Memory B cell (primary cell): ENCODE measurements at places on chromosomes 13 and 19.

GRCh38 chr19:11570039-11570462 lies 7.4 kb downstream of the ACP5 start:
- DNase-seq = no peak

GRCh38 chr13:39245688-39246087 lies 207.4 kb downstream of the NHLRC3 start:
- DNase-seq = no peak

- DNase-seq = no peak
These were observed 159.0 kb upstream of the IRS2 start for GRCh38 chr13:109945206-109945960.

- peak; percentile 20 for DNase-seq
These were observed 689 bp downstream of the DCUN1D2 start for GRCh38 chr13:113489549-113490495.

DNA sequence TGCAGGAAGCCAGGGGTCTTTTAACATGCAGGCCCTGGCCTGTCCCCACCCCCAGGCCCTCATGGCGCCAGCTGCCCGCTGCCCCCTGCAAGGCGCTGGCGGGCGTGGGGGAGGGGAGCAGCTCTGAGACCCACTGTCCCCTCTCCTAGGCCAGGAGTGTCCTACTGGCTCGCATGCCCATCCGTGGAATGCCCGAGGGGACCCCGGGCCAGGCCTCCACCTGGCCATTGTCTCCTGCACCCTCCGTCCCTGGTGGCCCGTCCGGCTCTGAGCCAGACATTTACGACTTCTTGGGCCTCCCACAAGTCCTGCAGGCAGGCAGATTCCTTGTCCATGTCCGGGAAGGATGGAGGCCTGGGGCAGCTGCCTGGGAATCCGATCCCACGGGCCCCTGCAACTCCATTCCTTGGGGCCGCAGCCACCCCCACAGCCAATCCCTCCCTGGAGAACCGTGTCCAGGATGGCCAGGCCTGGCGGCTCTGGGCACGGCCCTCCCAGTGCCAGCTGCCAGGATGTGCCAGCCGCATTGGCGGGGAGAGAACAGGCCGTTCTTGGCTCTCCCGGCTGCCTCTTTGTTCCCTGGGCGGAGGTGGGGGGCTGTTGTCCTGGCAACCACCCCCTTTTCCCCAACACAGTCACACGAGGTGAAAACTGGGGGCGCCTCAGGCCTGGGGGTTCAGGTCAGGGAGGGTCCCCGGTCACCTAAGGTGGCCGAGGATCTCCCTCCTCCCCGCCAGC lies 10.5 kb upstream of the PLIN3 start:
- no peak for DNase-seq

DNA sequence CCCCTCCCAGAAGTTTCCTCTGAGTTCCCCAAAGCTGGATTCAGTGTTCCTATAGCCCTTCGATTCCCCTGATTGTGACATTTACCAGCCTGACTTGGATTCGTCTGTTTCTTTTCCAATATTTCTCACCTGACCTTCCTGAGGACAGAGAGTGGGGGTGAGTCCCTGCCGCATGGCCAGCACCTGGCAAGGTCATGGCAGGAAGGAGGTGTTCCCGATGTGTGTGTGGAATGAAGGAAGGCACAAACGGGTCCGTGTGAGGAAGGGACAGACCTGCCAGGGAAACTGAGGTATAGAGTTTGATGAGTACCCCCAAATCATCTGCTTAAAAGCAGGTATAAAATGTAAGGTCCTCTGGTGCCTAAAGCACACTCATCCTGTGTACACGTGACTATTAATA lies 3.3 kb downstream of the COL4A1 start:
- no peak for DNase-seq

DNA sequence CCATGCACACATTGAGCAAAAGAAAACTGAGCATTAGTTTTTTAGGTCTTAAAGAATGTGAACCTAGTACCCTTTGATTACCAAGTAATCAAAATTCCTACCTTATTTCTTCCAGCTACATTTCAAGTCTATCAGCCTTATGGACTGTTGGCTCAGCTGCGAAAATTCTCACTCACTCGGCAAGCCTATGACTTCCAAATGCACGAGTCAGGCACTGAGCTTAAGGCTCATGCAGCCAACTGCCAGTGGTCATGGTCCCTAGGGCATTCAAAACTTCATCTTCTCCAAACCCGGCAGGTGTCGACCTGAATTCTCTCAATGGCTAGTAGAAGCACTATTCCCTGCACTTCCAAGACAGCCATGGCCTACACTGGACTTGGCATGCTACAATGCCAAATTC lies 41.2 kb downstream of the RUBCNL start:
- DNase-seq = no peak

- peak; percentile 12 for DNase-seq
These were observed 8.4 kb upstream of the PRR19 start for GRCh38 chr19:42293540-42293939.

DNA sequence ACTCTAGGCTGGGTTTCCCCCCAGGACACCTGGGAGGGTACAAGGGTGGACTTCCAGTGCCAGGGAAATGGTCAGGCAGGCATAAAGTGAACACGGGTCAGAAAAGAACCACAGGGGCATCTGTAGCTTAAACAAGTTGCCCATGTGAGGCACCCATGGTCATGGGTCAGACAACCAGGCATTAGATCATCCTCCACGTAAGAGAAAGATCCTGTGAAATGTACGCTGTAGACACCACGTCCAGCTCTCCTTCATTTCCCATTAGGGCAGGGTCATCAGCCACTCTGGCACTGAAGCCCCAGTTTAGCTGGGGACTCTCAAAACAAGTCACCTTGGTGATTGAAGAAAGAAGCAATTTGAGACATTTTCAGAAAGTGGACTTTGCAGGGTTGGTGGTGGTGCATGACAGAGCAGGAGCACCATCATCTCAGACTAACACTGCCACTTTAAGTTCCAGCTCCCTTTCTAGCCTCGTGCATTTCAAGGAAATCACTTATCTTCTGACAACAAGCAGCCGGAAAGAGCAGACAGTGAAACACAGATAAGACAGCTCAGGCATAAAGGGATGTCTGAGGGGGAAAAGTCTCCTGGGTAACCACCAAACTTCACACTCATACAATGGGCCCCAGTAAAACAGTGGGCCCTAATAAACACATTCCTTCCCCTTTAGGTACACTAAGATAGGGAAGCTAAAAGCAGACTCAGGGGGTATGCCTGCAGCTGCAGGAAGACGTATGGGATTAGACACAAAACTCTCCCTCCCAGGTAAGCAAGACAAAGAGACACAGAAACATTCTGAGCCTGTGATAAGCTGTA lies 16.1 kb upstream of the SIGLEC6 start:
- no peak for DNase-seq

DNA sequence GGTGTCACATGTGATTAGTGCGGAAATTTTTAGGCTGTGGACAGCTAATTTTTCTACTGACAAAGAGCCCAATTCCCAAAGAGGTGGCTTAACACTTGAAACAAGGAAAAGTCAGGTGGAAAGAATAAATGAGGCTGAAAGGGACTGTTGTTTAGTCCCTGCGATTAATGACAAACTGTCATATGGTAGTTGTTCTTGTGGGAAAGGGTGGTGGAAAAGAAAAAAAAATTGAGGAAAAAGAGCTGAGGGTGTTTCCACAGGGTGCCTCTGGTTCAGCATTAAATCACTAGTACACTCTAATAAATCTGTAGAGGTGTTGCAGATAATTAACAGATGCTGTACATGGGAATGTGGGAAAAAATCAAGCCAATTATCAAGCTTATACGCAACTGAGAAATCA lies 300.7 kb downstream of the DNAJC15 start:
- no peak for DNase-seq

- no peak for DNase-seq
These were observed 194.0 kb downstream of the NDFIP2 start for GRCh38 chr13:79674765-79675515.

DNA sequence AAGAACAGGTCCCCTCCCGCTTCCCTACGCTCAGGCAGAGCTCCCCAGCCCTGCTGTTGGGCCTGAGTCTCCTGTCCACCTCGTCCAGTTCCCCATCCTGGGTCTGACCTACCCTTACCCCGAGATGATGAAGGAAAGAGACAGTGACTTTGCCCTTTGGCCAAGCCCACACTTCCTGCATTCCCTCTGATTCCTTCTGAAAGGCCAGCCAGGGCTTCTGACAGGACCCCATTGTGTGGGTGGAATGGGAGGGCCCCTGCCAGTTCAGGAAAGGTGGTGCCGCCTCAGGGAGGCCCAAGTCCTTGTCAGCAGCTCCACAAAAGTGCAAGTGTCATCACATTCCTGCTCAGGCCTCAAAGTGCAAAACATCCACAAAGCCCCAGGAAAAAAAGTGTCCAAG lies 177.8 kb downstream of the PAN3 start:
- no peak for DNase-seq

- DNase-seq = no peak
These were observed 219.0 kb downstream of the COG6 start for GRCh38 chr13:39874331-39875053.

- no peak for DNase-seq
These were observed 699 bp downstream of the RCBTB2 start for GRCh38 chr13:48532256-48532505.

GRCh38 chr19:21321996-21322395 lies 7.2 kb downstream of the ZNF708 start:
- no peak for DNase-seq

GRCh38 chr13:36297366-36298338 lies at the start of gene CCDC169:
Gene CCDC169, minus strand, starts transcription at chr13:36297814. Its CDS starts 95 bp downstream, at chr13:36297719.
- peak; percentile 50 for DNase-seq

GRCh38 chr13:111449041-111449440 lies 128.6 kb downstream of the TEX29 start:
- no peak for DNase-seq

DNA sequence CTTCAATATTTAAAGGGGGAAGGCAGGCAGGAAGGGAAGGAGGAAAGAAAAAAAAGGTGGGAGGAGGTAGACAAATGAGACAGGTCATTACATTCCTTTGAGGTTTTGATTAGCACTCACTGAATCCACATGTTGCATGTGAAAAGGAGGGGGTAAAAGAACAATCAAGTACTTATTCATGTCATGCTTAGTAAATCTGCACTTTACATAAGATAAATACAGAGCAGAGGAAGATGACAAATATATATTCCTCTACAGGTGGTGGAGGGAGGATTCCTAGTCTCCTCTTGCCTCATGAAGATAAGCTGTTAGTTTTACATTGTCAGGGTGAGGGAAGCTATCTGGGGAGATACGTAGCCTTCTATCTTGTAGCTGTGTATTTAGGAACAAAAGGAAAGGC lies 1645.4 kb upstream of the SPRY2 start:
- DNase-seq = no peak

GRCh38 chr19:39104186-39104596 lies 20.0 kb downstream of the ACP7 start:
- DNase-seq = no peak

DNA sequence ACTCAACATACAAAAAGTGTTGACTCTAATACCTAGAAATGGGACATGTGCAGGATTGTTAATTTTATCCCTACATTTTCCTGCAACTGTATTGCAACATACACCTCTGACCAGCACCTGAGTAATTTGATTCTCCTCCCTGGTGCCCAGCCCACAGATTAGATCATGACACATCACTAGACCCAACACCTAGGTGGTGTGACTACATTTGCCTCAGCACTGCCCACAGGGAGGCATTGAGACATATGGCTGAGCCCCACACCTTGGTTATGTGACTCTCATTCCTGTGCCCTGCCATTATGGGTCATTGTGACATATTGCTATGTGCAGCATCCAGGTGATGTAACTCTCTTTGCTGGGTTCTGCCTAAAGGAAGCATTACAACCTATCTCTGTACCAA lies 13.2 kb upstream of the ZNF254 start:
- no peak for DNase-seq

GRCh38 chr13:23350009-23350408 lies 83.5 kb downstream of the SACS start:
- DNase-seq = no peak

- DNase-seq = no peak
These were observed 56.0 kb downstream of the ZAR1L start for GRCh38 chr13:32259116-32259515.

- DNase-seq = no peak
These were observed 12.1 kb upstream of the ZNF492 start for GRCh38 chr19:22622020-22622419.

GRCh38 chr13:94710881-94711560 lies 1.3 kb downstream of the SOX21 start:
- DNase-seq = no peak

DNA sequence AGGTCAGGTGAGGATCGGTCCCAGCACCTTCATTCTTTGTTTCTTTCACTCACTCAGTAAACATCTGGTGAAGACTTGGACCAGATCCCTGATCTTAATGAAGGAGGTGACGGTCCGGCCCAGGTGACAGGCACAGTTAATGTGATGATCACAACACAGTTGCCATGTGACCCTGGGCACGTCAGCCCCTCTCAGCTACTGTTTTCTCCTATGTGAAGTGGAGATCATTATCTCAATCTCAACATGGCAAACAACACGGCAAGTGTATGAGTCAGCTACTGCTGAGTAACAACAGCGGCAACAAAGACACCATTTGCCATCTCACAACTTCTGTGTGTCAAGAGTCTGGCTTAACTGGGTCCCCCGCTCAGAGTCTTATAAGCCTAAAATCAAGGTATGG lies 74.6 kb downstream of the GNG7 start:
- DNase-seq = no peak

GRCh38 chr13:110624766-110625756 lies 9.7 kb downstream of the NAXD start:
- no peak for DNase-seq

- no peak for DNase-seq
These were observed 16.0 kb upstream of the ZNF792 start for GRCh38 chr19:34979819-34980640.

GRCh38 chr19:30222992-30223865 lies 149.0 kb upstream of the ZNF536 start:
- DNase-seq = no peak

DNA sequence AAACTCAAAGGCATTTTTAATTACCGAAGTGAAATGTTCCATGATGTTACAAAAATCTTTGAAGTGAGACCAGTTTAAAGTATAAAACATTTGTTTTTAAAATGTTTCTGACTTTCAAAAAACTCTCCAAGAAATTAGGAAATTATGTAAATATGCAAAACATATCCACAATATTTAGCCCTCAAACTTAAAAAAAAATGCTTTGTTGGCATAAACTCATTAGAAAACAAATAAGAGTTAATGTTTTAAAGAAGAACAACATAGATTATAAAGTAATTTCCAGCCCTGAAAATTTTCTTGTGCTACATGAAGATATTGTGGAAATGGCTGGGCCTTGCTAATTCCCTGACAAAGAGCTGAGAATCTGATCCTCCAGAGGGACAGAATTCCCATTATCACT lies 199.7 kb upstream of the STARD13 start:
- no peak for DNase-seq

GRCh38 chr13:44854313-44855060 lies 134.8 kb downstream of the NUFIP1 start:
- no peak for DNase-seq

- DNase-seq = no peak
These were observed 27.7 kb downstream of the SAE1 start for GRCh38 chr19:47158367-47158791.
